Head of caudate nucleus (tissue), 42 donors: ENCODE measurements at places on chromosomes 3 and 15.
A peak's percentile ranks its signal among the peaks of the same experiment; 100 is the strongest.

DNA sequence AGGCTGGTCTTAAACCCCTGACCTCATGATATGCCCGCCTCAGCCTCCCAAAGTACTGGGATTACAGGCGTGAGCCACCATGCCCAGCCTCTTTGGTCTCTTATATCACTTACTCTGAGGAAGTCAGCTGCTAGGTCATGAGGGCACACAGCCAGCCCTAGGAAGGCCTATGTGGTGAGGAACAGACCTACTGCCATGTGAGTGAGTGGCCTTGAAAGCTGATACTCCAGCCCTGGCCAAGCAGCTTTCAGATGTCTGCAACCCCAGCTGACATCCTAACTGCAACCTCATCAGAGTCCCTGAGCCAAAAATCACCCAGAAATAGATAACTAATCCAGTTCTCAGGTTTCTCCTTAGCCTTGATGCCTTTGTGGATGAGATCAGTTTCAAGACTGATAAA, 224.3 kb downstream of the EDEM1 start:
- DNase-seq: no peak

GRCh38 chr15:42919799-42920518, 619 bp downstream of the TTBK2 start:
- peak; percentile 60 for DNase-seq

- peak; percentile 81 for DNase-seq
Observed at GRCh38 chr15:32641517-32642059, at the start of gene SCG5. TSS of gene SCG5 (plus strand) at chr15:32641710. CDS start at chr15:32643593, 1,883 bp downstream.

DNA sequence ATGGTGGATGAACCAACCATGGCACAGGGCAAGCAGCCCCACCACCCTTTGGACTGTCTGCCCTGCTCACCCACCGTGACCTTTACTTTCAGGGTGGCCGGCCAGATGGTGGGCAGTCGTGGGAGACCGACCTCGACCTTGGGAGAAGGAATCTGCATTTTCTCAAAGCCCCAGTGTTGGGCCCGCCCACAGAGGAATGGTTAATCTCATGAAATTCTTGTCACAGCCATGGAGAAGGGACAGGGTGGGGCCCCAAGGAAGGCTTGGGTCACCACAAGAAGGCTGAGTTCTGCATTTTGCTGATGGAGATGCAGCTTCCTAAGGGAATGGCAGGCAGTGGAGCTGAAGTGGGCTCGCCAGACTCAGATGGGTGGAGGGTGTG, 2.9 kb downstream of the PLXND1 start:
- no peak for DNase-seq

DNA sequence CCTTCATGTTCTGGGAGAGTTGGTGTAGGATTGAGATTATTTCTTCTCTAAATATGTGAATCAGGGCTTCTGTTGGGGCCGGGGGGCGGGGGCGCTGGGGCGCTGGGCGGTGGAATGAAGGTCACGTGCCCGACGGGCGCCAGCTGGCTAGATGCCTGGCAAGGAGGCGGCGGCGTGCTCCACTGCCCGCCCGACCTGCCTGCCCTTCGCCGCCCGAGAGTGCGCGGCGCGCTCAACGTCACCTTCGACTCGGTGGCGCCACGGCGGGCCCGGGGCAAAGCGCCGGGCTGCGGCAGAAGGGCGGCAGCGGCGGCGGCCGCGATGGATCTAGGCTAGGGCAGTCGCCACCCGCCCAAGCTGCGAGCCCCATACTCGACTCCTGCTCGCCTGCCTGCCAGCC, 47.0 kb upstream of the LHFPL4 start:
- DNase-seq: peak; percentile 28

DNA sequence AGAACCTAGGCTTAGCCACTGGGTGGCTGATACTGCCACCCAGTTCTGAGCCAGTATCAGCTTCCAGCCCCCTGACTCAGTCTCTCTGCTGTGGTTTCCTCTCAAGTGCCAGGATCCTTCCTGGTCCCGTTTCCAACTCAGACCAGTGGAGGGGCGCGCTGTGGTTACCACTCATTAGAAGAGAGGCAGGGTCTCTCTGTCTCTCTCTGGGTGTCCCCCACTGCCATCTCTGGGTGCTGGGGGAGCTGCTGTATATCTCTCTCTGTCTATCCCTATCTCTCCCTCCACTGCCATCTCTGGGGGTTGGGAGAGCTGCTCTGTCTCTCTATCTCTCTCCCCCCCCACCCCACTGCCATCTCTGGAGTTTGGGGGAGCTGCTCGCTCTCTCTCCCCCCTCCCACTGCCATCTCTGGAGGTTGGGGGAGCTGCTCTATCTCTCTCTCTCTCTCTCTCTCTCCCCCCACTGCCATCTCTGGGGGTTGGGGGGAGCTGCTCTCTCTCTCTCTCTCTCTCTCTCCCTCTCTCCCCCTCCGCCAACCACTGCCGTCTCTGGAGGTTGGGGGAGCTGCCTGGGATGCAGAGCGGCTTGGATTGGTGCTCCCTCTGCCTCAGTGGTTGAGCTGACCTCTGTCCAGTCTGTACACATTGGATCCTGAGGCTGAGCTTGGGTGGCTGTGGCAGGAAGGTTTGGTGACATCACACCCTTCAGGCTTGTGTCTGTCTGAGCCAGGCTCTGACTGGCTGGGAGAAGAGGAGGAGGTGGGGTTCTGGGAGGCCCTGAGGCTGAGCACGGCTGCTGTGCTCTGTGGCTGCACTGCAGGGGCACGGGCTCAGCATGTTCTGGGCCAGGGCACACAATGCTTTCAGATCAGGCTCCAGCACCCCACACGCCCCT, 98.9 kb downstream of the APBA2 start:
- peak; percentile 79 for DNase-seq

- peak; percentile 35 for DNase-seq
Observed at GRCh38 chr3:186825294-186825821, 17.2 kb upstream of the ADIPOQ start.

DNA sequence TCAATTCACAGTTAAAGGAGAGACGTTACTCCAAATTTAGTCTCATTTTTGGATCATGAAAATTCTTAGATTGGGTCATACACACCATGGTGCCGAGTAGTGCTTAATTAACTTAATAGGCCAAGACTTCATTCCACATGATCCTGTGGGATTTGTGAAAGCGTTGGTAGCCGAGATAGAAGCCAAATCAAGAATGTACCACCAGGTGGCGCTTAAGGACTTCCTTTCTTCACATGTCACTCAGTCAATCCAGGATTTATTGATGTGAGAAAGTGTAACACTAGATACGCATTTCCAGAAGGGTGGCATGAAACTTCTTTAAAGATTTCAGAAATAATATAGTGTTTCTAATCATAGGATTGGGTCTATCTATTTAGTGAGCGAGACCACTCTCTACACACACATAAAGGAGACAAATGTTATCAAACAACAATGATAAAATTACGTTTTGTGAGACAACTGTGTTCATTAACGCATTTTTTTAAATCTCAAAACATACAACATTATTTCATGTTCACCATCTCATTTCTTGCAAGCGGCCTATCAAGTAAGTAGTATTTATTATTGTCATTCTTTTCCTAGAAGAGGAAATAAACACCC, 436.1 kb downstream of the CHL1 start:
- DNase-seq: peak; percentile 52

DNA sequence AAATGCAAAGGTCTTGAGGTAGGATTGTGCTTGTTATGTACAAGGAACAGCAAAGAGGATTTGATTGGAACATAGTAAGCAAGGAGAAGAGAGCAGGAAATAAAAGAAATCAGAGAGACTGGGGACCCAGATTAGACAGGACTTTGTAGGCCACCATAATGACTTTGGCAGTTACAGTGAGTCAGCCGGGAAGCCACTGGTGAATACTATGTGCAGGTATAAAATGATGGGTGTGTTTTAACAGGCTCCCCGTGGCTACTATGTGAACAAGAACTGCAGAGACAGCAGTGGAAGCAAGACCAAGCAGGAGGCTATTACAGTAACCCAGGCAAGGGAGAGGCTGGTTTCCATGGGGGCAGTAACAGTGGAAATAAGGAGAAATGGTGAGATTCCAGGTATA, 55.2 kb downstream of the NPTN start:
- no peak for DNase-seq
